ENCODE measurements at places on chromosomes 13 and 19.

- no peak for DNase-seq
These were observed 39.2 kb downstream of the KCNC3 start for GRCh38 chr19:50290011-50290410.

DNA sequence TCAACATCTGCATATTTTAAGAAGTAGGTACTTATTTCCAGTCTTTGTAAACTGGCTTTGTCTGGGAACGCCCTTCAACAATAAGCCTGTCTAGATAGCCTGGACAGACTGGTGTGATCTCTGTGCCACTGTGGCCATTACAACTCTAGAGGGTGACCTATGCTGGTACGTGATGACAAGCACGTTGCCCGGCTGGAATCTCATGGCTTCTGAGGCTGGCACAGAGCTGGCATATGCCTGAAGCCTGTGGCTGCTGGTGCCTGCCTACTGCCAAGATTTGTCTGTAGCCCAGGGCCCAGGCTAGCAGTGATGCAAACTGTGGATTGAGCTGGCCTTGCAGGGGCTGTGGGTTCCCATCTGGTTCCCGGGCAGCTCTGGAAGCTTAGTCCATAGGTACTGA lies 34.0 kb downstream of the IGFL3 start:
- DNase-seq, result no peak

- no peak for DNase-seq
These were observed 26.0 kb upstream of the IRS2 start for GRCh38 chr13:109812382-109812781.

DNA sequence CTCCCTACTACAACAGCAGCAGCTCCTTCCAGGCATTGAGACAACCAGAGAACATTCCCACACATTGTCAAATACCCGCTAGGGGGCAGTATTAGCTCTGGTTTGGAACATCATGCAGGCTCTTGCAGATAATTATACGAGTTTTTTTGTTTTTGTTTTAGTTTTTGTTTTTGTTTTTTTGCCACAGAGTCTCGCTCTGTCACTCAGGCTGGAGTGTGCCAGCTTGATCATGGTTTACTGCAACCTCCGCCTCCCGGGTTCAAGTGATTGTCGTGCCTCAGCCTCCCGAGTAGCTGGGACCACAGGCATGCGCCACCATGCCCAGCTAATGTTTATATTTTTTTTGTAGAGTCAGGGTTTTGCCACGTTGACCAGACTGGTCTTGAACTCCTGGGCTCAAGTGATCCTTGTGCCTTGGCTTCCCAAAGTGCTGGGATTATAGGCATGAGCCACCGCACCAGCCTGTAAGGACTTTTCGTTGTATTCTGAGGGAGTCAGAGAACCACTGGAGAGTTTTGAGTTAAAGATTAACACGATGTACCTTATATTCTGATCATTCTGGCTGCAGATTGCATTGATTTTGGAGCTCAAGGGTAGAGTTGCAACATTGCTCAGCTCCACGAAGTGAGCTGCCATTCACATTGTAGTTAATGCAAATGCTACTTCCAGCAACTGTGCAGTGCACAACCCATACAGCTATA lies 41.7 kb upstream of the CEACAM20 start:
- DNase-seq, result no peak

DNA sequence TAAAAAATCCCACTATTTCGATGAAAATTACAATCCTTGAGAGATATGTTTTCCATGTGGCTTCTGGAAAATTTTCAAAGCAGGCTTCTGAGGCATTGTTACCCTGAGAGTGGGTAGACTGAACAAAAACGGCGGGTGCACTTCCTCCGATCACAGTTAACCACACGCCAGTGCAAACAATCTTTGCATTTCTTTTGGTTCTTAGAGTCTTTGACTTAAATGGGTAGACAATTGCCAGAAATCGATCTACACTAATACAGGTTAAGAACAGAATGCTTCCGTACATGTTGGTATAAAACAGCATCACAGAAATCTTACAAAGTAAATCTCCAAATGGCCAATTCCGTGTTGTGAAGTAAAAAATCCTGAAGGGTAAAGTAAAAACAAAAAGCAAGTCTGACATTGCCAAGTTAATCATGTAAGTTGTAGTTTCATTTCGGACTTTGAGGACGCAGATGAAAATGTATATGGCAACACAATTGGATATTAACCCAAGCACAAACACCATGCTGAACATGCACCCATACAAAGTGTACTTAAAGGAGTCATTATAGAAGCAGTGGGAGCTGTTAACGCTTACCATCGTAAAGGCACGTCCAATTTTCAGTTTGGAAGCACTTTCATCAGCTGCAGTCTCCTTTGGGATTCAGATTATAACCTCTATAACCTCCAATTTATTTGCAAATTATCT lies 927 bp downstream of the LPAR6 start:
- DNase-seq, result no peak

GRCh38 chr19:35713506-35713850 lies 4.3 kb upstream of the KMT2B start:
- DNase-seq, result no peak

DNA sequence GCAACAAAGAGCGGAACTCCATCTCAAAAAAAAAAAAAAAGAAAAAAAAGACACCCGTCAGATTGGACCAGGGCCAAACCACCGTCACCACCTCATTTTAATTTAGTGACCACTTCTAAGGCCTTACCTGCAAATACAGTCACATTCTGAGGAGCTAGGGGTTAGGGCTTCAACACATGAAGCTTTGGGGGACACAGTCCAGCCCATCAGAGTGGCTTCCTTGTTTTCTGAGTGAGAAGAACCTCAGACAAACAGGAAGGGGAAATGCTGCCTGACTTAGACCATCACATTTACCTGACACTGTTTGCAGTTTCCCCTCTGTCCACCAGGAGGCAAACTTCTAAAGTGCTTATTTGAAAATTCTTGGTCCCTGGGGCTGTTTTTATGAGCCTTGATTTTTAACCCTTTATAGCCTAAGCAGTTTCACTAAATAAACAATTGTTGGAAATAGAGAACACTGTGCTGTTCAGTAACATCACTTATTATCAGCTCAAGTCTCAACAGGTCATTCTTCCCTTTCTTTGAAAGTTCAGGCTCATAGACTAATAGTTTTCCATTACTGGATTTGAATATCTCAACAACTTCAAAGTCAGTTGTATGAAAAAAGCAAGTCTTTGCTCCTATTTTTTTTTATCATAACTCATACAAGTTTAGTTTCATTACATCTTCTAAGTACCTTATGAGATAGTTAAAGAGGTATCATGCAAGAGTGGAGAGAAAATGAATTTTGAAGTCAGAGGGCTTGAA lies 74.9 kb upstream of the WASF3 start:
- no peak for DNase-seq

DNA sequence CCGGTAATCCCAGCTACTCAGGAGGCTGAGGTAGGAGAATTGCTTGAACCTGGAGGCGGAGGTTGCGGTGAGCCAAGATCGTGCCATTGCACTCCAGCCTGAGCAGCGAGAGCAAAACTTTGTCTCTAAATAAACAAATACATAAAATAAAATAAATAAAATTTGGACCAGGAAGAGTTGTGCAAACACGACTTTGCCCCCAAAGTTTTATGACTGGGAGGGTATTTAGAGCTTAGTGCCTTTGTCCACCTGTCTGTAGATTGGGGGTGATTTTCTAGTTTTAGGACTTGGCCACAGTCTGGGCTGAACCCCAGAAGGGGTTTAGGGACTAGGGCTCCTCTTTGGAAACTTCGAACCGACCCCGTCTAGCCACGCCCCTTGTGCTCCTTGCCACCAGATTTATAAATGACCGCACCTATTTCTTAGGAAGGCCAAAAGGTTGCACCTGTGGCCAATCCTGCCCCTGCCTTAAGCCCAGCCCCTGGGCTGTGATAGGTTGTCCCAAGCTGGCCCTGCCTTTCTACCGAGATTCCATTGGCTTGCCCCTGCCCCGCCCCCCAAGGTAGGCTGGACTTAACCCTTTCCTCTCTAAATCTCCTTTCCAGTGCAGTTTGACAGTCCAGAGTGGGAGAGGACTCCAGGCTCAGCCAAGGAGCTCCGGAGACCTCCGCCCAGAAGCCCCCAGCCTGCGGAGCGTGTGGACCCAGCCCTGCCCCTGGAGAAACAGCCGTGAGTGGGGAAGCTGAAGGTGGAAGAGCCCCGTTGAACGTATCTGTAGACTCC lies 5.3 kb downstream of the SHD start:
- no peak for DNase-seq

DNA sequence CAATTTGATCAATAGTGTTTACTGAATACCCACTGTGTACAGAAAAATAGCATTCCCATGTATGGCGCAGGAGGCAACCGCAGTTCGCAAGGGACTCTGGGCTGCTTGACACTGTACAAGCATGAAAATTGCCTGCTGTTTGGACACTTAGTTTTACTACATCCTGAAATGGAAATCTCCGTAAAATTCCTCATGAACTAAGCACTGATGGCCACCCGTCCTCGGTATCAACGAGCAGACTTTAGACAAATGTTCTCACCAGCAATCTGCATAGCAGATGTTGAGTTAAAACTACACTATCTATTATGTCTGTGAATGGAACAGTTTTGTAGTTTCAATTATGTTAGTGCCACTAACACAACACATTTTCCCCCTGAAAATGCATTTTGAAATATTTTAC lies 294.7 kb downstream of the DCLK1 start:
- no peak for DNase-seq

DNA sequence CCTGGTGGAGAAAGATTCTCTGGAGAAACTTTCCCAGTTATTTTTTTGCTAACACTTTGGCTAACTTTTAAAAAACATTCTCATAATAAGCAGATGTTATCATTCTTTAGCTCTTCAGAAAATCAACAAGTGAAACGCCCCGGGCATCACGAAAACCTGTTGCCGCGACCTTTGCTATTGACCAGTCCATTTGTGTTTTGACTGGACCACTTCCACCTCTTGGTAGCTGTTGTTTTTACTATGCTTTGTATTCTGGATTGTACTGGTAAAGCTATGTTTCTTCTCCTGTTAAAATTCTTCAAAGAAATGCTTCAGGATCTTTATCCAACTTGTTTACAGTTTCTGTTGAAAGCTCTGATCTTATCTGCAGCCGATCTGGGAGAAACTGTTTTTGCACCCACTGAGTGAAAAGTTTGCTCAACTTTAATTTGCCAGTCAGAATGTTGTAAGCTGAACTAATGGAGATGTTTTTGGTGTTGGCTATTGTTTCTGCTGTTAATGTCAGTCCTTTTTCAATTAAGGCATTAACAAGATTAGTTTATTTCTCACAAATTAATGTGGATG lies 23.3 kb downstream of the UFM1 start:
- DNase-seq, result no peak

- DNase-seq, result no peak
These were observed at the start of gene SYCN for GRCh38 chr19:39203372-39204341. Gene SYCN, minus strand, starts transcription at chr19:39204263. Its CDS starts 9 bp downstream, at chr19:39204254.

GRCh38 chr13:112785483-112785856 lies 95.6 kb downstream of the ATP11A start:
- DNase-seq, result no peak

GRCh38 chr13:44072536-44072935 lies 192.8 kb downstream of the LACC1 start:
- DNase-seq, result no peak

DNA sequence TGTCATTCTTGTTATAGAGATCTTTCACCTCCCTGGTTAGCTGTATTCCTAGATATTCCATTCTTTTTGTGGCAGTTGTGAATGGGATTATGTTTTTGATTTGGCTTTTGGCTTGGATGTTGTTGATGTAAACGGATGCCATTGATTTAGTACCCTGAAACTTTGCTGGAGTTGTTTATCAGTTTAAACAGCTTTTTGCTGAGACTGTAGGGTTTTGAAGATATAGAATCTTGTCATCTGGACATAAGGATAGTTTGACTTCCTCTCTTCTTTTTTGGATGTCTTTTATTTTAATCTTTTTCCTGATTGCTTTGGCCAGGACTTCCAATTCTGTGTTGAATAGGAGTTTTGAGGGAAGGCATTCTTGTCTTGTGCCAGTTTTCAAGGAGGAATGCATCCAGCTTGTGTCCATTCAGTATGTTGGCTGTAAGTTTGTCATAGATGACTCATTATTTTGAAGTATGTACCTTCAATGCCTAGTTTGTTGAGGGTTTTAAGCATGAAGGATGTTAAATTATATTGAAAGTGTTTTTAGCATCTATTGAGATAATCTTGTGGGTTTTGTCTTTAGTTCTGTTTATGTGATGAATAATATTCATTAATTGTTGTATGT lies 16.8 kb downstream of the ZNF431 start:
- no peak for DNase-seq

- DNase-seq, result no peak
These were observed 17.9 kb downstream of the ALG5 start for GRCh38 chr13:36981156-36981743.

DNA sequence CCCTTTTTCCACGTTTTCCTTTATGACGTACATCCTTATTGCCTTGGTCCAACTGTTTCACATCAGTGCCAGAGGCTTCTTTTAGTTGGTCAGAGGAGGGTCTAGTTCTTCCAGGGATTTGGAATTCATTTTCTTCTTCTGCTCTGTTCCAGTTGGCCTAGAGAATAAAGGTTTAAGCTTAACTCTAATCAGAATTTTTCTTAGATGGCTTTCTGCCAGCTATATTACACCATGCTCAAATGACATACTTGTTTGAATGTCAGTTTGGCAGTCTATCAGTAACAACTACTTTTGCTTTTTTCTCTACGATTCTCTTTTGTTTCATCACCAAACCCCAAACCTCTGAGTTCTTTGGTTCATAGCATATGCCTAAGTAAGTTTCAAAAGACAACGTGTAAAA lies 16.8 kb downstream of the SPART start:
- no peak for DNase-seq

DNA sequence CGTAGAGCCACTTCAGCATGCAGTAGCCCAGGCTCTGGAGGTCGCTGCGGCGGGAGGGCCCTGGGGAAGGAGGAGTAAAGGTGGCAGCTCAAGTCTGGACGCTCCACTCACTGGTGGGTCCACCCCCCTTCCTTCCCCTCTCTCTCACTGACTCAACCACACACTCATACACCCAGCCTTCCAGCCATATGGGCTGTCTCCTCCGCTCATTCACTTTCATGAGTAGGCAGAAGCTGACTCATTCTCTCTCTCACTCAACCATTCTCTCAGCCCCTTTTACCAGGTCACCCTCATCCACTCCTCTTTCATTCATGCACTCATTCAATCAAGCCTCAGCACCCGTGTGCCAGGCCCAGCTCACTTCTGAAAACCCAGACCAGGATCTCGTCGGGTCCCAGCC lies 27.5 kb upstream of the SIGLEC11 start:
- no peak for DNase-seq

DNA sequence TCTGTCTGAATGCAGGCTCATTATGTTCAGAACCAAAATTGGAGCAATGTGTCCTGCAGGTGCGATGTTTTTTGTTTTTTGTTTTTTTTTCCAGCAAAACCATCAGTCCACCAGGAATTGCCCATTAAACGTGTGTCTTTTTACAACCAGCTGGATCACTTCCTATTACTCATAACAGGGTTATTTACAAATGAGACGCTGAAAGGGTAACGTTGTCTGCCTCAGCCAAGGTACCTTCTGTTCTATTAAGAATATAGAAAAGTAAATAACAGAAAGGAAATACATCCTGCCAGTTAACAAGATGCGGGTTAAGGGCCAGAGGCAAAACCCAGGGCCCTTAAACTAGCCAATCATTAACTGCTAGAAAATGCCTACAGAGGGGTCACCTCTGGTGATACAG lies 590.4 kb downstream of the TBC1D4 start:
- DNase-seq, result no peak
